Natural killer cell treated with Interleukin-12 subunit alpha and Interleukin-12 subunit beta and Interleukin-15 and Interleukin-18, amount 100 ng/mL, for 72 hours (primary cell): ENCODE measurements at places on chromosomes 6 and 20. TPM values are rescaled to one million over a fixed set of nuclear protein-coding genes. Genes with fewer than 3 reads are reported as not detected.

Gene VAPB
- total RNA-seq = 30.0 TPM

Gene CGA
- total RNA-seq = not detected

Gene MCCD1
- total RNA-seq = not detected

Gene HUS1B
- 7.8 TPM for total RNA-seq

- no peaks in the 10 kb centered on the region for H3K27me3 ChIP-seq
- H3K27ac ChIP-seq = no peak overlapping the region
- no peak for DNase-seq
- H3K4me1 ChIP-seq = no peaks in the 10 kb centered on the region
These were observed 37.8 kb downstream of the HCRTR2 start for GRCh38 chr6:55212156-55212555.

- H3K27ac ChIP-seq = no peak overlapping the region
- no peak overlapping the region for H3K4me3 ChIP-seq
- no peaks in the 10 kb centered on the region for H3K4me1 ChIP-seq
- H3K36me3 ChIP-seq = no peaks in the 10 kb centered on the region
These were observed 209.3 kb downstream of the RNF144B start for GRCh38 chr6:18596531-18596835.

DNA sequence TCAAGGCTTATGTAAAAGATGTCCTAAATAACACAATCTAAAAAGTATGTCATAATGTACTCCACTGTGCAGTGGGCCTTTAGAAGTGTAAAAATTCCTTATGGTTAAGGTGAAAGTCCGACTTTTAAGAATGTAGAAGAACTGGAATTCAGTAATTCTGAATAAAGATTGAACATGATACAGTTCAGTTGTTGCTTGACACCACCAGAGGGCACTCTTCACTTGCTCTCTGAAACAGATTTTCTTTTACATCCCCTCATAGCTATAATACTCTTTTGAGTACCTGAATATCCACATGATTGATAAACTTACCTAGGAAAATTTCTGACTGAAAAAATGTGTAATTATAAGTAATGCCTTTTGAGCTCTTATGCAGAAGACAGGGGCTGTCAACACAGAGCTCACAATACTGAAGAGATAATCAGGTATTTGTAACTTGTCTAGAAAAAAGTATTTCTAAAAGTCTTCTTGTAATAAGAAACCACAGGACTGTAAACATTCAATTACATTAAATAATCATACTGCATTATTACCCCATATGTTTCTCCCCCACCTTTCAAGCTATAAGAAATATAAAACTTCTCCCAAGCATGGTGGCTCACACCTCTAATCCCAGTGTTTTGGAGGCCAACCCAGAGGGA lies 92.1 kb downstream of the POPDC3 start:
- H3K4me1 ChIP-seq = no peaks in the 10 kb centered on the region
- H3K27ac ChIP-seq = no peak overlapping the region
- H3K4me3 ChIP-seq = no peak overlapping the region
- no peaks in the 10 kb centered on the region for H3K36me3 ChIP-seq
- no peaks in the 10 kb centered on the region for H3K27me3 ChIP-seq
- DNase-seq = no peak

GRCh38 chr6:3607599-3607998 lies 143.9 kb downstream of the PXDC1 start:
- H3K4me1 ChIP-seq = no peaks in the 10 kb centered on the region
- H3K4me3 ChIP-seq = no peak overlapping the region
- no peak for DNase-seq
- peaks cover under 1% of the 10 kb centered on the region for H3K36me3 ChIP-seq
- H3K27me3 ChIP-seq = peaks cover 18% of the 10 kb centered on the region

DNA sequence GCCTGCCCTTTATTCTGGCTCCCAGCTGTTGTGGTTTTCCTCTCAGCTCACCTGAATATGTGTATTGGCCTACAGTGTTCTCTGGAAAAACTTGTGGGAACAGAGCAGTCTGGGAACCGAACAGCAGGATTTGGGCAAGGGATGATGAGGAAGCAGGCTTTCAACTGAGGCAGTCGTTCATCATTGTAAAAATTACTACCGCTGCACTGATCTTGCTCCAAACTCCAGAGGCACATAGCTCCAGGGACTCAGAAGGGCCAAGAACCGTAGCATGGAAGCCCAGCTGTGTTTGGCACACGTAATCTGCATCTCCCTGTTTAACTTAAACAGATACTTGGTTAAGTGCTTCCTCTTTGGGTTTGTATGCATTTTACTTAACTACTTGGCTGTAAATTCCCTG lies 48.3 kb upstream of the EEF1A1 start:
- no peak for DNase-seq
- no peaks in the 10 kb centered on the region for H3K27me3 ChIP-seq
- no peak overlapping the region for H3K4me3 ChIP-seq
- no peaks in the 10 kb centered on the region for H3K36me3 ChIP-seq

- no peak for DNase-seq
- H3K4me3 ChIP-seq = no peak overlapping the region
- H3K4me1 ChIP-seq = no peaks in the 10 kb centered on the region
These were observed 192.2 kb upstream of the SGK1 start for GRCh38 chr6:134510142-134510541.

- peaks cover 61% of the 10 kb centered on the region for H3K27me3 ChIP-seq
- no peak for DNase-seq
- no peaks in the 10 kb centered on the region for H3K36me3 ChIP-seq
- H3K4me3 ChIP-seq = peak overlapping the region; percentile 38
These were observed 2.2 kb downstream of the INSM1 start for GRCh38 chr20:20370094-20370575.
